ENCODE measurements at places on chromosomes 2 and 18.
A peak's percentile ranks its signal among the peaks of the same experiment; 100 is the strongest.

DNA sequence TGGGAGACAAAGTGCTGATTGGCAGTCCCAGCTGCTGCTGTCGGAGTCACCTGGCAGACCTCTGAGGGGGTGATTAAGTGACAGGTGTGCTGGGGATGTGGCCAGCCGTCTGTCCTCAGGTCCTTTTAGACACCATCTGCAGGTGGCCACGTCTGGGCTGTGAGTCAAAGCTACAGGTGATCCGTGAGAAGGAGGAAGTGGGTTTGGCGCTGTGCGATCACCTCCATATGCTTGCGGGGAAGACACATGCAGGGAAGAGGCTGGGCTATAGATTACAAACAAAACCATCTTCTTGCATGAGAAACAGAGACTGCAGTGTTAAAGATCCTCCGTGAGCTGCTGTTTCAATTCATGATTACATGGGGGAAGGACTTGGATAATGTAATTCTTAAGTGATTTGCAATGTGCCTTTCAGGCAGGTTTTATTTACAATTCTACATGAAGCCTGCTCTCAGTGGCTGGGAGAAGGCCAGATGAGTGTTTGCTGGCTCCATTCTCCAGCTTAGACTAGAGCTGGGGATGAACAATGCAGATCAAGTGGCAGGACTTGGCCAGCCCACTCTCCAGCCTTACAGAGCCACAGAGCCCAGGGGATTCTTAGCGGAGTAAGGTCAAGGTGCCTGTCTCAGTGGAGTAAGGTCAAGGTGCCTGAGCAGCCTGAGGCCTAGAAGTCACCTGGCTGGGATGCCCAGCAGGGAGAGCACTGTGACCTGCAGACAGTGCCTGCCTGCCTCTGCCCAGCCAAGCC, 87.8 kb downstream of the LYPD1 start:
- no peaks in the 10 kb centered on the region for H3K27me3 ChIP-seq
- H3K4me1 ChIP-seq = no peaks in the 10 kb centered on the region
- DNase-seq = no peak
- H3K4me3 ChIP-seq = no peak overlapping the region

- no peak overlapping the region for H3K4me3 ChIP-seq
- no peak overlapping the region for H3K27ac ChIP-seq
- H3K27me3 ChIP-seq = no peaks in the 10 kb centered on the region
- no peak for DNase-seq
- no peaks in the 10 kb centered on the region for H3K4me1 ChIP-seq
- H3K36me3 ChIP-seq = no peaks in the 10 kb centered on the region
These were observed 171.9 kb upstream of the GATA6 start for GRCh38 chr18:21997207-21998143.

DNA sequence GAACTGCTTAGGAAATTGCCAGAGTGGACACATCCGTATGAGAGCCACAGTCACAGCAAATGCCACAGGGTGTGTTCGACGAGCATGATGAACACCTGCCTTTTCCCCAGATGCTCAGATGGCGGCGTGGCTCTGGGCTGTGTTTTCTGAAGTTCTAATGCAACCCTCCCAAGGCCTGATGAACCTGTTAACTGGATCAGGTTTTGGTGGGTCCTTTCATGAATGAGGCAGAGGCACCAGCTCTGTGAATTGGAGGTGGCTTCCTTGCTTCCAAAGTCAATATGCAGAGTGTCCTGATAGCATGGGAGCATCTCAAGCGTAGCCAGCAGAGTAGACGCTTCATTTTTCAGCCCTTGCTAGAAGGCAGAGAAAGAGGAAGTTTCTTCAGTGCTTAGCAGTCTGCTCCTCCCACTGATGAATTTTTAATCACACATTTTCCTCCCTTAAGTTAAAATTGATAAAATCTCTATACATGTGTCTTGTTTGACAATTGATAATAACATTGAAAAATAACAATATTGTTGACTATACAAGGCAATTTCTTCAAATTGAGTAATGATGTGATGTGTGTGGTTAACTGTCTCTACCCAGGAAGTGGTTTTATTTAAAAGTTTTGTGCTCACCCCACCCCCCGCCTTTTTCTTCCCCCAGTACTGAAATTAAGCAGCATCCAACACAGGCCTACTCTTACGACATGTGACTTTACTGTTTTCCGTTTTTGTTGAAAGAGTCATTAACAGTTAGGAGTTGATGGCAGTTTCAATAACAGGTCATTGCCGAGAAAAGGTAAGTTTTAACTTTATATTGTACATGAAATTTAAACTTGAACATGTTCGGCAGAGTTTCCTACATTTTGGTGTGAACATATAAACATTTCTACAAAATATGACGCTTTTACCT, at the start of gene ARHGAP15:
TSS of gene ARHGAP15 (plus strand) at position 739 of the 900 bp plus-strand sequence.
- H3K27me3 ChIP-seq = no peaks in the 10 kb centered on the region
- peak within 1 kb of the TSS; percentile 80 for H3K4me3 ChIP-seq
- H3K27ac ChIP-seq = peak within 1 kb of the TSS; percentile 98

DNA sequence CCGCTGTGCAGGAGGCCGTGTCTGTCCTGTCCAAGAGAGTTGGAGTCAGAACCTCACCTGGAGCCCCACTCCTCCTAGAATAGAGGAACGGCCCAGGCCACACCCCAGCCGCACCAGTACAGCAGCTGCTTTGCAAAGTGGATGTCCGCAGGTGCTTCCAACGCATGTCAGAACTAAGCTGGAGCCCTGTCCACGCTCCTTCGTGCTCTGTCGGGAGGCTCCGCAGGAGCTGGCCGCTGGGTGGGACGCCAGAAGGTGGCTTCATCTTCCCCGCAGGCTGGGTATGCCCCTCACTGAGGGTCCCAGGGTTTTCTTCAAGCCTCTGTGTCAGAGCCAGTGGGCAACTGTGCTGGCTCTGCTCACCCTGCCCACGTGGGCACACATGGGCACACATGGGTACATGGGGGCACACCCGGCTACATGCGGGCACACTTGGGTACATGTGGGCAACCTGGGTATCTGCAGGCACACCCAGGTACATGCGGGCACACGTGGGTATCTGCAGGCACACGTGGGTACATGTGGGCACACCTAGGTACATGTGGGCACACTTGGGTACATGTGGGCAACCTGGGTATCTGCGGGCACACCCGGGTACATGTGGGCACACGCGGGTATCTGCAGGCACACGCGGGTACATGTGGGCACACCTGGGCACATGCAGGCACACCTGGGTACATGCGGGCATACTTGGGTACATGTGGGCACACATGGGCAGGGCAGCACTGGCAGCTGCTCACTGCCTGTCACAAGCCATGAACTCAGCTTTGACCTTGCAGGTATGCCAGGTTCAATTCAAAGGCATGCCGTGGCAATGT, 67.1 kb upstream of the CTDP1 start:
- no peaks in the 10 kb centered on the region for H3K4me1 ChIP-seq
- no peak overlapping the region for H3K4me3 ChIP-seq
- H3K27ac ChIP-seq = no peak overlapping the region
- H3K36me3 ChIP-seq = no peaks in the 10 kb centered on the region

Measured in activated naive CD8-positive, alpha-beta T cell treated with anti-CD3 and anti-CD28 coated beads, Interleukin-2, amount 50 U/mL, for 24 hours (primary cell).